Panc1 (cell line): ENCODE measurements at places on chromosomes 16 and 17.

DNA sequence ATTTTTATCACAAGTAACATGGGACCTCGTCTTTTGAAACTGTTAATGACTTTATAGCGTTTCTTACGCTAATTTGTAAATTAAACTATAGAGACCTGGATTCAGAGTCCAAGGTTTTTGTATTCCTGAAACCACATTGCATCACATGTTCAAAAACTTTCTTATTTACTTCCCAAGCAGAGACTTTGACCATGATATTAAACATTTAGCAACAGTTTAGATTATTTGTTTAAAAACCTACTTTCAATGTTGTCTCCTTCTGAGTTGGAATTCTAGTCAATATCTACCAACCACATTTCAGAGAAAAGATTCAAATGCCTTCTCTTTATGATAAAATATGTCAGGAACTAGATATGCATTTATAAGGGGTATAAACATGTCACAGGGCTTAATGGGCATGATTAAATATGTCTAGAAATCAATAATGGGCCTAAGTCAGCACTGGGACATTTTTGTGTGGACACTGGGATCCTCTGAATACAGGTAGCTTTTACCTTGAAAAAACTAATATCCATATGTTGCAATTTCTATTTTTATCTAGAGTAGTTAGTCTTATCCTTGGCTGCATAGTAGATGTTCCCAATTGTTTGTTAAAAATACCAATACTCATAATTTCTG is 6.3 kb upstream of the APOH start:
- DNase-seq, result no peak

DNA sequence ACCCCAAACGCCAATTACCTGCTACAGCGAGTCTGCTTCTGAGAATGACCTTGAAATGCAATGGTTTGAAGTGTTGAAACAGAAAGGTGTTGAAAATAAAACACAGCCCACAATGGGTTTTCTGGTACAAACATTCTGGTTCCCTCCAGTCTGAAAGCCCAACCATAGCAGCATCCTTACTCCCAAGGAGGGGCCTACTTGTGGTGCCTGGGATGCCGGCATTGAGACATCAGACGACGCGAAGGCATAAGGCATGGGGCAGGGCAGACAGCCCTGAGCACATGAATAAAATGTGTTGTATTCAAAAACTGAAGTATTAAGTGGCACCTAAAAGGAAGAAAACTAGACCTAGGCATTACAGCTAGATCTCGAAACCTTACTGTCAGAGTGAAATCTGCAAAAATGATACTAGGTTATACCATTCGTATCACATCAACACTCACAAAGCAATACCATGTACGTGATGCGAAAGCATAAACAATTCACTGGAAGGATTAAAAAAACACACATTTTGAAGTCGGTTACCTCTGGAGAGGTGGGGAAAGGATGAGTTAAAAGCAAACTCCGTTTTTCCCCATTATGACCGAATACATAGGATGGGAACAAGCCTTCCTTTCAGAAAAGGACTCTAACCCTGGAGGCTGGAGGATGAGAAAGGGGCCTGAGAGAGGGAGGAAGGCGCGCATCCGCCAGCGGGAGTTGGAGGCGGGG is 702 bp downstream of the NUDT21 start:
- no peak for DNase-seq

GRCh38 chr17:75752802-75753513 is 12.0 kb downstream of the GALK1 start:
- DNase-seq, result no peak

DNA sequence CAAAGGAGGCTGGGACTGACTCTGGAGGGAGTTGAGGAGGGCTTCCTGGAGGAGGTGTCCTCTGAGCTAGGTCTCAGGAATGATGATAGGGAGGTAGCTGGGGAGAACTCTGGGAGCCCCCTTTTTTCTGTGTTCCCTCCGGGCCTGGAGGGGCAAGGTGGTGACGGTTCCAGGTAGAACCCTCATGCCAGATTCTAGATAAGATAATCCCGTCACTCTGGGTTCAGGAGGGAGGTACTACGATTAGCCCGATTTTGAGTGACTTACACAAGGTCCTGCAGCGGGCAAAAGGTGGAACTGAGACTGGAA is 18.7 kb upstream of the ADGRG3 start:
- DNase-seq, result no peak

GRCh38 chr16:12829096-12829888 is 25.6 kb upstream of the CPPED1 start:
- no peak for DNase-seq

GRCh38 chr16:8998108-8998507 is 34.4 kb upstream of the USP7 start:
- no peak for DNase-seq

DNA sequence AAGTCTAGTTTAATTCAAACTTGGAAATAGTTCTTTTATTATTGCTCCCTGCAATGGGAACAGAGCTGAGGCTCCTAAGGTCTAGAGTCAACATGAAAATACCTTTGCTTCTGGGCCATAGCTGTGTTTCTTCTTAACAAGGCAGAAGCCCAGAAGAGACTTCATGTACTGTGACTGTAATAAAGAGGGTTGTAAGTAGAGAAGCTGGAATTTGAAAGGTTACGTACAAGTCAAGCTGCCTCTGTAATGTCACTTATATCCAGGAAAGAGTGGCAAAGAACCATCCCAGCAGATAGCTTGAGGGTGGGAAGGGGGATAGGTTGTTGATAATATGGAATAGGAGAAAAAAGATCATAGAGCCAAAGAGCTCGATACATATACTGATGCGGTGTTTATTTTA is 248.6 kb downstream of the WWOX start:
- no peak for DNase-seq

GRCh38 chr17:49104511-49105074 is 28.0 kb upstream of the B4GALNT2 start:
- no peak for DNase-seq

- no peak for DNase-seq
Observed at GRCh38 chr16:6573577-6573976, 759.1 kb upstream of the RBFOX1 start.

GRCh38 chr16:77668201-77668600 is 54.1 kb upstream of the NUDT7 start:
- no peak for DNase-seq

DNA sequence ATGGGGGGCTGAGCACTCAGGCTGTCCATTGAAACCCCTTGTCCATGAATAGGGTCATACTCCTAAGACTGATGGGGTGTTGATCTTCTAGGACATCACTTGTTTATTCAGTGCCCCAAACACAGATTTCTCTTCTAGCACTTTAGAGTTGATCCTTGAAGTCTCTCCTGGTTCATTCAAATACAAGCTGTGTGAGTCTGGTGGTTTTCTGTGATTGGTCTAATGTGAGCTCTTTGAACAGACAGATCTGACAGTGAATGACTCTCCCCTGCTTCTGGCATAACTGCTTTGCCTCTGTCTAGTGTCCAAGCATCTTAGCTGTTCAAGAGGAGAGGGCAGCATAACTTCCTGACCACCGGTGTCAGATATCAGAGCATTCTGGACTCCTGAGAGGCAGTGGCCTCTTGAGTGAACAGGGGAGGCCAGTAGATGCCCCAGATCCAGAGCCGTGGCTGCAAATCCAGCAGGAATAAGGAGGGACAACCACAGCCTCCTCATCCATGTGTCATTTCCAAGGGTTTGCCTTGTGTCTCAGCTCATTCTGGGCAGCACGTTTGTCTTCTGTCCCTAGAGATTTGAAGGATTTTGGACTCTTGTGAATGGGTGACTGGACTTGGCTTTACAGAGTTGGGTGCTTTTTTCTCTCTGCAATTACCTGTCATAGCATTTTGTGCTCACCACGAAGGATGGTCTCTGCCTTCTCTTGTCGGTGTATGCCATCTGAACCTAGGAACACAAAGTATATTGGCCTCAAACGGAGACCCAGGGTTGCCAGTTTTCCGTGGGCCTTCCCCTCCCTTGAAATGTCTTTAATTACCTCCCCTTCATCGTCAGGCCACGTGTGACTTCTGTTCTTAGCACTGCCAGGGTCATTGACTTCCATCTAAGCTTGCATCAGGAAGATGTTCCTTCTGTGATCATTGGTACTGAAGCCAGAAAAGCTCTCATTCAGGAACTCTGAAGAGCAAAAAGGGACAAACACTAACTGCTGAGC is 13.9 kb upstream of the CLEC18C start:
- DNase-seq, result no peak

- no peak for DNase-seq
Observed at GRCh38 chr17:54425671-54426070, 475.0 kb upstream of the TOM1L1 start.
